ENCODE measurements at places on chromosomes 3 and 15.

DNA sequence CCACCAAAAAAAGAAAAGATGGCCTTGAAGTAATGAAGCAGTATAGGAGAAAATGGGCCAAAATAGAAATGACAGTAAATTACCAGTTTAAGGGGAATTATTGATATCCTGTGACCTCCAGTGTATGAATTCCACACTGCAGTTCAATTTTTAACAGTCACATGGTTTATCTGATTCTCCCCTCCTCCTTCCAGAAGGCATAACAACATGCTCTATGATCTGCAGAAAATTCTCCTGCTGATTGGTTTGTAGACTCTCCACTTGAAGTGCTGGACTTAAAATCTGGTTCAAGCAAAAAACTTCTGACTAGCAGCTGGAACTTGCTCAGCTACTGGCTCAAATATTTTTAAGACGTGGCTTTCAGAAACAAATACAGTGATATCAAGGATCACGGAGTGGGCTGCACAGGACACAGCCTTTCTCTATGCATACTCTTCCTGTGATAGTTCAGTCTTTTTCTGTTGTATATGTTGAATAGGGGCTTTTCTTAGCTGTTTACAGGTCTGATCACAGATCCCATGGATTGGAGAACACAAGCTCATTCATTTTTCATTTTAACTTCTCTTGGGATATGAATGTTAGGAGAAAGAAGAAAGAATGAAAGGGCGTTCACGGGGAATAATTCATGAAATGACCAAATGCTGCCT lies 211.5 kb downstream of the LSAMP start:
- no peak for DNase-seq

DNA sequence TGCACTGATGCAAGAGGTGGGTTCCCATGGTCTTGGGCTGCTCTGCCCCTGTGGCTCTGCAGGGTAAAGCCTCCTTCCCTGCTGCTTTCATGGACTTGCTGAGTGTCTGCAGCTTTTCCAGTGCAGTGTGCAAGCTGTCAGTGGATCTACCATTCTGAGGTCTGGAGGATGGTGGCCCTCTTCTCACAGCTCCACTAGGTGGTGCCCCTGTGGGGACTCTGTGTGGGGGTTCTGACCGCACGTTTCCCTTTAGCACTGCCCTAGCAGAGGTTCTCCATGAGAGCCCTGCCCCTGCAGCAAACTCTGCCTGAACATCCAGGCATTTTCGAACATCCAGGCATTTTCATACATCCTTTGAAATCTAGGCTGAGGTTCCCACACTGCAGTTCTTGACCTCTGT lies 329.8 kb upstream of the NAALADL2 start:
- no peak for DNase-seq

DNA sequence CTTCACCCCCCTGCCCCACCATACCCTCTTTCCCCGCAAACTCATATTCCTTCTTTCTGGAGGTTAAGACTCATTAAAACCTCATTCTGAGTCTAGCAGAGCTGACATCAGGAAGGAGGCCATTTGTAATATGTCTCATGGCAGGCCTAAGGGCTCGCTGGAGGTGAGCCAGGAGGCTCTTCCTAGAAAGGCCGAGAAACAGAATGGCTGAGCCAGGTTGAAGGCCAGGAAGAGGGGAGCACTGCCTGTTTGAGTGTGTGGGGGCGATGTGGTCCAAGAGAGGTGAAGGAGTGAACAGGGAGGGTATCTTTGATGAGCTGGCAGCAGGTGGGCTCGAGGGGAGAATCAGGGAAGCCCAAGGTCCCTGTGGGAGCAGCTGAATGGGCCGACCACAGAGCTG lies 317.3 kb downstream of the TLE3 start:
- DNase-seq, result no peak

GRCh38 chr15:60155661-60156060 lies 151.6 kb downstream of the FOXB1 start:
- no peak for DNase-seq

DNA sequence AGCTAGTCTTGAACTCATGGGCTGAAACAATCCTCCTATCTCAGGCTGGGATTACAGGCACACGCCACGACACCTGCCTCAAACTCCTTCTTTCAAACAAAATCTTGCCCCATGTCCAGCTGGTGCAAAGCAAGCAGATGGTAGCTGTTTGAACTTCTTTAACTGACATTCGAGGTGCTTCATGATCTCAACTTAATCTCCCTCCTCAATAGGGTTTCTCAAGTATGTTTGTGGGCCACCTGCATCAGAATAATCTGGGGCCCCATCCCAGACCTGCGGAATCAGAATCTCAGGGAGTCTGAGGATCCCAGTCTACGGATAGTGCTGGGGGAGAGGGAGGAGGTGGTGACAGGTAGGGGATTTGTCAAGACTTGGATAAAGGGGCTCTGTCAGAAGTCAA lies 20.9 kb upstream of the TRH start:
- no peak for DNase-seq

DNA sequence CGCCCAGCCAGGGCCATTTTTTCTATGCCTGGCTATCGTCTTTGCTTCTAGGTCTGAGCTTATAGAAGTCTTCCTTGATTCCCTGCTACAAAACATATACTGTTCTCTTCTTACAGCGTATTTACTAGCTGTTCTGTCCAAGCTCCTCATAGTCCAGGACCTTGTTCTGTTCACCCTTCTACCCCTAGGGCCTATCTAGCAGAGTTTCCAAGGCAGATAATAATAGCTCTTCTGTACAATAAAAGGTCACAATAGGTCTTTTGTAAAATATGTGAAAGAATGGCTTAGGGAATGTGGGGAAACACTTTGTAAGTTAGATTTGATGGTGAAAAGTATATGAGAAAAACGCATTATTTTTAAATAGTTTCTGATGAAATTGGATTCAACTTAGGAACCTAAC lies 158.2 kb downstream of the P3H2 start:
- no peak for DNase-seq

DNA sequence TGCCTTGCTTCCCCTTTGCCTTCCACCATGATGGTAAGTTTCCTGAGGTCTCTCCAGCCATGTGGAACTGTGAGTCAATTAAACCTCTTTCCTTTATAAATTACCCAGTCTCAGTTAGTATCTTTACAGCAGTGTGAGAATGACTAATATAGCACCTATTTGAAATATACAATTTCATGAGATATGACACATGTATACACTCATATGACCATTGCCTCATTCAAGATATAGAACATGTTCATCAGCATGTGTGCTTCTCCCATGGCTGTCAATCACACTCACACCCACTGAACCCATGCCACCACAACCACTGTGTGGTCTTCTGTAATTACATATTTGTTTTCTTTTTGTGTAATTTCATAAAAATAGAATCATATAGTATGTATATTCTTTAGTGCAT lies 599.5 kb upstream of the EPHA6 start:
- no peak for DNase-seq

- no peak for DNase-seq
These were observed 43.6 kb downstream of the TBC1D2B start for GRCh38 chr15:78033864-78034263.

DNA sequence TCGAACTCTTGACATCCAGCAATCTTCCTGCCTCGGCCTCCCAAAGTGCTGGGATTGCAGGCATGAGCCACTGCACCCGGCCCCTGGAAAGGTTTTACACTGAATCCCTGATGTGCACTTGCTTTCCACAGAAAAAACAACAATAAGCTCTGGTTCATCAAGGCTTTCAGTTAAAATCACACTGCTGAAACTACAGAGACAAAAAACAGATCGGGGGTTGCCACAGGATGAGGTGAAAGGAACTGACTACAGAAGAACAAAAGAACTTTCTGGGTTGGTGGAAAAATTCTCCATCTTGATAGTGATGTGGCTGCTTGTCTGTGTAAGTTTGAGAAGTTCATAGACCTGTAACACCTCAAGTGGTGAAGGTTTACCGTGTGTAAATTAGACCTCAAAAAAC lies 2.9 kb downstream of the RAB43 start:
- DNase-seq, result no peak

DNA sequence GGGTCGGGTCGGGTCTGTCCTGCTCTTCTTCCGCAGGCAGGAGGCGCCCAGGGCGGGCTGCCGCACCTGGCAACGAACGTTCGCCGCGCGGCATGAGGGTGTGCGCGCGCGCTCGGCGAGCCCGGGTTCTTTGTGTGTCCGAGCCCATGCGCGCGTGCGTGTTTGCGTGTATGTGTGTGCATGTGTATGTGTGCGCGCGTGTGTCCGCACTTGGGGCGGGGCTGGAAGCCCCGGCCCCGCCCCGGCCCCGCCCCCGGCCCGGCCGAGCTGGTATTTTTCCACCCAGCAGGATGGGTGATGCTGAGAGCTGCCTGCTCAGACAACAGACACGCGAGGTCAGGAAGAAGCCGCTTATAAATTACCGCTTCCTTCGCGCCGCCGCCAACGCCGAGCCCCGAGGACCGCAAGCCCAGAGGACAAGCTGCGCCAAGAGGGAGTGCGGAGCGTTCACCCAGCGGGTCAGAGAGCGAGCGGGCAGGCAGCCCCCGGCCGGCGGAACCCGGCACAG lies at the start of gene SLC6A6:
Gene SLC6A6 (plus strand): TSS at position 303 of the 508 bp plus-strand sequence. CDS start 41,029 bp downstream, outside the sequence.
- DNase-seq, result peak; percentile 80

DNA sequence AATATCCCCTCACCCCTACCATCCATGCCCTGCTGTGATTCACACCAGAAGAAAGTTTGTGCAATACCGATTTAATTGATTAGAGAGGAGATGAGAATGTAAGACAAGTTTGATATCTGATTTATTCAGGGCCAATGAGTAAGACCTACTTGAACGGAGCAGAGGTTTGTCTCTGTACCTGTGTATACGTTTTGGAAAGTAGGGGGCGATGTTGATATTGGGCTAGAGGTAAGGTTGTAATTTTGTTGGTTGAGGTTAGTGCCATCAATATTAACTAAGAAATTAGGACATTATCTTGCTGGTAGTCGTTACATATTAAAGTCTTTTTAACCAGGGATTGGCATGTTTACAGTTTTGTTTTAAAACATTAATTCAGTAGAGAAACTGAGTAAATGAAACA lies 20.5 kb downstream of the EAF2 start:
- DNase-seq, result no peak

GRCh38 chr15:57144448-57144847 lies 226.0 kb downstream of the TCF12 start:
- no peak for DNase-seq

DNA sequence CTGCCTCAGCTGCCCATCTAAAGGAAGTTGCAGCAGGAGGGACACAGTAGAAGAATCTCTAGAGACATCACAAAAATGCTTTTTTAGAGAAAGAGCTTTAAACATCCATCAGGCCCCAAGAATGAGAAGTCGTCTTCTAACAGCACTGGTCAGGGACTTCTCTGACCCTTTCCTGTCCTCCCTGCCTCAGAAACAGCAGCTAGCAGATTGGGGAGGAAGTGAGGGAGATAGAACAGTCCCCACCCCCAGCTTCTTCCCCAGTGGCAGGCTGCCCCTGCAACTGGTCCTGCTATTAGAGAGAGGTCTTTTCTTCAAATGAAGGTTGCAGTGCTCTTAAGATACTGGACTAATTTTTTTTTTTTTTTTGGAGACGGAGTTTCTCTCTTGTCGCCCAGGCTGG lies 55.1 kb downstream of the PDE8A start:
- no peak for DNase-seq

Measured in C1 segment of cervical spinal cord (tissue), 14 donors.